ENCODE measurements at places on chromosomes 2 and 18.
A peak's percentile ranks its signal among the peaks of the same experiment; 100 is the strongest.

- no peak for DNase-seq
Observed at GRCh38 chr18:39825485-39826150, 2129.4 kb upstream of the PIK3C3 start.

- DNase-seq: peak; percentile 77
Observed at GRCh38 chr2:127398239-127398590, 10.4 kb upstream of the MAP3K2 start.

GRCh38 chr2:144703852-144704708 is 184.2 kb upstream of the ZEB2 start:
- DNase-seq: peak; percentile 52

- DNase-seq: no peak
Observed at GRCh38 chr18:42513441-42513840, 558.4 kb downstream of the PIK3C3 start.

DNA sequence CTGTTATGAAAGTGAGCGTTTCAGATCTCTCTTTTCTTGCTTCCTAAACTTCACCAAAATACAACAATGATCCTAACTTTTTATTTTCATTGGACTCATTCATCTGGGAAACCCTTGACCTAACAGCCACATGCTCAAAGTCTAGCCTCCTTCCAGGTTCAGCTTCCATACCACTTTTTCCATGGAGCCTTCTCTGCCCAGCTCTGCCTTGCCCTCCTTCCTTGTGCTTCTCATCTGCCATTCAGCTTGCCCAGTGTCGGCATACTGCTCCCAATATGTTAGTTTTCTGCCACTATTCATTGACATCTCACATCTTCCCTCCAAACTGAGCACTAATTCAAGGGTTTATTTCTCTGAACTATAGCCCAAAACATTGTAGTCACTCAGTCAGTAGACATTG is 214.7 kb downstream of the RAD51AP2 start:
- DNase-seq: no peak
